ENCODE measurements at places on chromosomes 1 and 21.
A peak's percentile ranks its signal among the peaks of the same experiment; 100 is the strongest.

DNA sequence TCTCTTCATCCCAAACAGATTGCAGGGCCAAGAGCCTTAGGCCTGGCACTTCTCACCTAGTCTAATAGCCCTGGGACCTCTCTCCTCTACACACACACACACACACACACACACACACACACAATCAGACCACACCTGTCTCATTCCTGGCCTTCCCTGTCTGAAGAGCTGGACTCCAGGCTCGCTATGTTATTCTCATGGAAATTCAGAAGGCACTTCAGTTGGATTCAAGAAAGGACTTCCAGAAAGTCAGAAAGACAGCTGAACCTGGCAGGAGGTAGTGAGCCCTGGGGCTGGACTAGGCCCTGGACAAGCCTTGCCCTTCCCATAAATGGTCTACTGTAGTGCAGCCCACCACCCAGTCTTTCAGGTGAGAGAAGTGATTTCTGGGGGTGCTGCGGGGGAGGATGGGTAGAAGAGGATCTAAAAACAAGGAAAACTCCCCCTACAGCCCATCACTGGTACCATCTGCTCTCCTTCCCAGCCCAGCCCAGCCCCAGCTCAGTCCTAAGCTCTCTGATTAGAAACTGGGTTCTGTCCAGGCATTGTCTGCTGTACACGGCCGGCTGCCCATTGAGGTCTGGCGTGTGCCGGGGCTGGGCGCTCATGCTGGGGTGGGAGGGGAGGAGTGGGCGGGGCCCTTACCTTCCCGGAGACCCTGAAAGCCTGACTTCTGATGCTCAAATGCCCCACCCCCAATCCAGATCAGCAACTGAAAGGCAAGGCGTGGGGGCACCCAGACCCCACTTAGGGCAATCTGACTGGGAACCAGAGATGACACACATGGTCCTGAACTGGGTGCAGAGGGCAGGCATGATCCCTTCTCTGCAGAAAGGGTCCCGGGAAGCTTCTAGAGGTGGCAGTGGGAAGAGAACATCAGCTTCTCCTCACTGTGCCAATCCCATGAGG lies 2.5 kb downstream of the KIF21B start:
- DNase-seq, result peak; percentile 63

GRCh38 chr21:35423709-35424108 lies 374.6 kb upstream of the RUNX1 start:
- DNase-seq, result no peak

GRCh38 chr1:107533436-107533835 lies 392.6 kb downstream of the NTNG1 start:
- no peak for DNase-seq

DNA sequence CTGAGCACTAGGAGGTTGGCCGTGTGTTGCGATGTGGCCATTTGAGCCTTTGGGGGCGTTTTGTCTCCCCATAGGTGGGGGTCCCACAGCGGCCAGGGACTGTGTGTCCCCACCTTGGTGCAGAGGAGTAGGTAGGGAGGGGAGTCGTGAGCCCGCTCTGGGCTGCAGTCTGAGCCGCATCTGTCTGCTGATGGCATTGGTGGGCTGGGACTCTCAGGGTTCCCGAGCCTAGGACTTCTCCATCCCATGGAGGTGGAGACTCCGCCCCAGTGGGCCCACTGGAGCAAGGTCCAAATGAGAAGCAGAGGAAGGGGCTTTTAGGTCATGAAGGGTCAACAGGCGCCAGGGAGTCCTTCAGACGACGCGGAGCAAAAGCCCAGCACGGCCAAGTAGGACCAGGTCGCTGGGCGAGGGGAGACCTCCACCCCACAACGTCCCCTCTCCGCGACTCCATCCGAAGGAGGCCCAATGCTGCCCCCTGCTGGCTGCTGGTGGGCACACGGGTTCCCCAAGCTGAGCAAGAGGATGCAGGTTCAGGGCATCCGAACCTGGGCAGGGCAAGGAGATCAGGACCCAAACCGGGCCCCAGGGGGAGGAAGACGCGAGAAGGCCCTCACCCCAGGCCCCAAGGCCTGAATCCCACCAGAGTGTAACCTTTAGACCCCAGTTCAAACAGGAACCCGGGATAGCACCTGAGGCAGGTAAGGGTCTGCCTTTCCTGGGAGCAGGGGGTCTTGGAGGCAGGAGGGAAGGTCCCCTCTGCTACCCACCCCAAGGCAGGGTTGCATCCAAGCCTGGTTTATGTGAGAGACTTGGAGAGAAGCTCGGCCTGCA lies 14.9 kb downstream of the TTC34 start:
- DNase-seq, result no peak

DNA sequence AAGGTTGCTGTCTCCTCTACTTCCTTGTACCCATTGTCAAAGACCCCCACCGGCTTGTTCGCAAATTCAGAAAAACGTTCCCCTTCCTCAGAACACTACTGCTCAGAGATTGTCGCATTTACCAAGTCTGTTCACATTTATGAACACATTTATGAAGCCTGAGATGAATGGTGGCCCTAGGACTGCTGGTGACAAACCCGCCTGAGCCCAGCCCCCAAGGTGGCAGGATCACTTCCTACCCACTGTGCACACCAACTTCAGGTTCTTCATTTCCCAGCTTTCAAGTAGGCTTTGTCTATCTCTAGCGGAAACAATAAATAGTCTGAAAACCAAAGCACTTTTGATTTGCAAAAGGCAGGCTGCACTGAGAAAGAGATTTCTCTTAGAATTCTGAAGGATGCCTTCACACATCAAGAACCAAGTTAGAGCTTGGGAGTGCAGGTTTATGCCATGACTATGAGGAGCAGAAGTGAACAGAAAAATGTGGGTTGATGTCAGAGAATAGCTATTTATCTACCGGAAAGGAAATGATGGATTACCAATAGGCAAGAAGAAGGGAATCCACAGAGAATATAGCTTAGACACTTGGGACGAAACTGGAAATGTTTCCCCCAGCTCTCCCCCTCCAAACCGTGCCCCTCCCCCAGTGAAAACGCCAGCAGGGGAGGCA lies 200.5 kb downstream of the TOMM20 start:
- no peak for DNase-seq

- no peak for DNase-seq
Observed at GRCh38 chr21:45074818-45075595, 627 bp downstream of the ADARB1 start.

DNA sequence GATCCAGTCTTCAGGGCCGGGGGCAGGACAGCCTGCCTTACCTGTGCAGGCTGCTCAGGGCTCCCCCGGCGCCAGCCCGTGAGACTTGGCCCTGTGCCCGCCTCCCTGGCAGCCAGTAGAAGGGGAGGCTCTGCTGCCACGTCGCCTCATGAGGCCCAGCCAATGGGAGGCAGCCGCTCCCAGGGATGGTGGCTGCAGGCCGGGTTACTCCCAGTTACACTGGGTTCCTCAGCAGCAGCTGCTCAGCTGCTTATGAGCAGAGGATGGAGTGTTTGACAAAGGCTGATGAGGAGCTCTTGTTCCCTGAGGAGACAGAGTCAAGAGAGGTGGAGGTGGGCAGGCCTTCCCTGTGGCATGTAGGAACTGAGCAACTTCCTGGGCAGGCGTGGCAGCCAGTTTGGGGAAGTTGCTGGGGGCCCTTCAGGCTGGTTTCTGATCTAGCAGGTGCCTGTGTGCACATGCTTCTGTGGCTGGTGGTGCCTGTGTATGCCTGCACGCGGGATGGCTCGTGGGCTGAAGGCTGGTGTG lies 5.5 kb downstream of the MFSD2A start:
- no peak for DNase-seq

- no peak for DNase-seq
Observed at GRCh38 chr1:172273647-172274396, 146.7 kb upstream of the C1orf105 start.

DNA sequence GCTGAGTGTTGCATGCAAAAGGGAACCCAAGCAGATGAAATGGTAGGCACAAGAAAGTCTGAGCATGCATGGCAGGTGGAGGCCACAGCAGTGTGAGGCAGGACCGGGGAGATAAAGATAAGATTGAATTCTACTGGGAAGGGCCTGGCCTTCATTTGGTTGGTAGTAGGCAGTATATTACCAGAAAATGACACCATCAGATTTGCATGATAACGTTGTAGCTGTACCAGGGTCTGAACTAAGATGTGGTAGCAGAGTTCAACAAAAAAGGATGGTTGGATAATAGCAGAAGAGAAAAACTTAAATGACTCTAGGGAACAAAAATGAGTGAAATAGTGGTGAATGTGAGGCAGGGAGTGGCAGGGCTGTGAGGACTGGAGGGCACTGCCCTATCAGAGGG lies 75.6 kb upstream of the DNAJC6 start:
- DNase-seq, result no peak

GRCh38 chr1:226248091-226248490 lies 24.6 kb downstream of the MIXL1 start:
- DNase-seq, result no peak

DNA sequence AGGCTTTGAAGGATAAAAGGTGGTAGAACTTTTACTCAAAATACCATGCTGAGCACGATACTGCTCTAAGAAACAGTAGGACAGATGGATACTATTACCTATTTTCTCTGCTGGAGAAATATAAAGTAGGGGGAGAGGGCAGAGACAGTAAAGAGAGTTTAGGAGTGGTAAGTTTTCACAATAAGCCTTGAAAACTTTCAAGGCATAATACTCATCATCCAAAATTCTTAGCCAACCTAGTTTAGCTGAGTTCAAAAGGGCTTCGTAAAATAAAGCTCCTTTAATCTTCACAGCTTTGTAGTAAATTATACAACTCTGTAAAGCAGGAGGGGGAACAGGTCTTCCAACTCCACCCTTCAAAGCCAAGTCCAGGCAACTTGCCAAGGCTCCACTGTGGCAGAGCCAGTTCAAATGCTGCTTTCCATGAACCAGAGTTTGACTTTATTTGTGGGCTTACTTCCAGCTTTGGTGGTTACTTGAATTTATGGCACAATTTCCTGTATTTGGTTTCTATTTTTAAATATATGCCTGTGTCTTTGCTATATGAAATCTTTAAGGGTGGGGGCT lies 15.5 kb downstream of the TEX38 start:
- no peak for DNase-seq

GRCh38 chr1:112904831-112905261 lies 51.1 kb downstream of the SLC16A1 start:
- DNase-seq, result no peak

GRCh38 chr1:41122148-41122547 lies 100.6 kb upstream of the SLFNL1 start:
- no peak for DNase-seq

GRCh38 chr21:14572204-14572780 lies 26.2 kb upstream of the SAMSN1 start:
- DNase-seq, result no peak

- DNase-seq, result no peak
Observed at GRCh38 chr1:170200621-170201397, 55.0 kb downstream of the NTMT2 start.

DNA sequence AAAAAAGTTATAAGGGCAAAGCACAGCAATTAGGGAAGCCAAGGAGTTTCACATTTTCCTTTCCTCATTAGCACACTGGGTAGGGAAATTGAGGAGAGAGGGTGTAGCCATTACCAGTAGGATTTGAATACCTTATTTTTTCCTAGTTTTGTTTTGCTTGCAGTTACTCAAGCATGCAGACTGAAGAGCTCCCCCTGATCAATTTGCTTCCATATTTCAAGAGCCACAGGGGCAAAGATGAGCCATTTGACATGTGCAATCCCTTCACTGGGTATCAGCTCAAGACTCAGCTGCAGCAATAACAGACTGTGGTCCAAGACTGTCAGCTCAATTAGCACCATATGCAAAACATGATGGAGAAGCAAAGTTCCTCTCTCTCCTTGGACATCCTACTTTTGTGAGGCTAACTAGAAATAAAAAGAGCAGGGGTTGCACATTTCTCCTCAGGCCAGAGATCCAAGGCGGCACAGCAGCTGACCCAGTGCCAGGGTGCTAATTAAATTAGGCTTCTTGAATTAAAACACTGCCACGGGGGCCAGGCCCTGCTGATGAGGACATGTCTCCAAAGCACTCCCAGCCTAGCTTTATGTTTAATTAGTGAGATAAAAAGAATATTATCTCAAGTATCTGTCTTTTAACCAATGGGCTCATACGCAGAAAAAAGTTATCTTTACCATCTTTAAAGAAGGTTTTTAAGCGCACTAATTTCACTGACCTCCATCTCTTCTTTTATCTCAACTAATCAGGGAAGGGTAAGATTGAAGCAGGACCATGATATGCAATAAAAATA lies 36.7 kb upstream of the LRRC53 start:
- DNase-seq, result no peak

DNA sequence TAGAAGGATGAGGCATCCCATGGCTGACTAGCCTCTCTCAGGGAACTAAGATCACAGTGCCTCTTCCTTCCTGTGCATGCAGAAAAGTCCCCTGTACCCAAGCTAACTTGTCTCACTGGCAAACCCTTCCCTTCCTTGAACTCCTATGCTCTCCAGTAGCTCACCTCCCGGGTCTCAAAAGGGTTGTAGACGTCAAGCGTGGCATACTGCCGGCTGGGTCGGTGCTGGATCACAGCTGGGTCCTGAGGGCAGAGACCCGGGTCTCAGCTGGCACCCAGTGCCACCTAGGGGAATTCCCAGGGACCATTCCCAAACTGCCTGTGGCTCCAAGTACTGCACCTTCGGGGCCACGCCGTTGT lies 688 bp downstream of the SCAMP3 start:
- DNase-seq, result peak; percentile 30

GRCh38 chr1:32273391-32274208 lies 18.3 kb upstream of the HDAC1 start:
- peak; percentile 49 for DNase-seq

DNA sequence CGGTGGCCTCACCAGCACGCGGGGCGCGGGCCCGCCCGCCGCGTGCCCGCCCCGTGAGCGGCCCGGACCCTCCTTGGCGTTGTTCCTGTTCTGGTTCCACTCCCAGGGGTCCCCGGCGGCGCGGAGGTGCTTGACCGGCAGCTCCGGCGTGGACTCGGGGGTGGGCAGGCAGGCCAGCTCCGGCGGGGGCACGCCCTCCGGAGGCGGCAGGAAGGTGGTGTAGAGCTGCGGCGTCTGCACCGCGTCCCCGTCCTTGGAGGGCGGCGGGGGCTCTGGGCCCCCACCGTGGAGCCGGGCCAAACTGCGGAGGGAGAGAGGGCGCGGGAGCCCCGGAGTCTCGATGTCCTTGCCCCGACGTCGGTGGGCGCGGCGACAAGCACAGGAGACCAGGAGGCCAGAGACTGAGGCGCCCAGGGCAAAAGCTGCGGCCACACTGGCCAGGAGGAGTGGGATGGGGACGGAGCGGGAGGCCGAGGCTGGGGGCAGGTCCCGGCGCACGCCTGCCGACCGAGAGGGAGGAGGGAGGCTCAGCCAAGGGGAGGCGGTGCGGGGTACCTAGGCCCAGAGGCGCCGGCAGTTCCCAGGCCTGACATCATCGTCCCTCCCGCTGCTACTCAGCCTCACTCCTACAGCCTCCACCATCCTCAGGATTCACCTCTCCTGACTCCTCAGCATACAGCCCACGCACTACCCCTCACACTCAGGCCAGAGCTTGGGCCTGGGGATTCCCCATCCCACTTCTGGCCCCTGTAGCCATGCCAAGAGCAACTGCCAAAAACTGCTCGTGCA lies 13.2 kb downstream of the SEMA6C start:
- DNase-seq, result no peak
